ENCODE measurements at places on chromosomes 2 and 18.

DNA sequence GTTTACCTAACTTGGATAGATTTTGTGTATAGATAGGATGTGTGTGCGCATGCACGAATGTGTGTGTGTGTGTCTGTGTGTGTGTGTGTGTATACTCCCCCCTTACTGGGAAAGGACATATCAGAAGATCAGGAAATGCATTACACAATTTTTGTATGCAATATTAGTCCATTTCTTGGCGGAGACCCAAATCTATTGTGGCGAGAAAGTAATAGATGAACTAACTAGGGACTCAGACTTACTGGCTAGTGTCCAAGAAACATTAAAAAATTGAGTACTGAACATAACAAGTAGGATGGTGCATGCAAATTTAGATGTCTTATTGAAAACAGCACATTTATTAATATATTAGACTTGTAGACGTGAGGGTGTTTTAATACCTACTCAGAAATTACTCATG, 1036.5 kb upstream of the FANCL start:
- DNase-seq, result no peak

- DNase-seq, result no peak
Observed at GRCh38 chr2:85791704-85792565, 38.1 kb downstream of the ATOH8 start.

- no peak for DNase-seq
Observed at GRCh38 chr2:134438371-134438770, 184.5 kb downstream of the MGAT5 start.

- no peak for DNase-seq
Observed at GRCh38 chr18:23838801-23839366, 149.6 kb downstream of the LAMA3 start.

DNA sequence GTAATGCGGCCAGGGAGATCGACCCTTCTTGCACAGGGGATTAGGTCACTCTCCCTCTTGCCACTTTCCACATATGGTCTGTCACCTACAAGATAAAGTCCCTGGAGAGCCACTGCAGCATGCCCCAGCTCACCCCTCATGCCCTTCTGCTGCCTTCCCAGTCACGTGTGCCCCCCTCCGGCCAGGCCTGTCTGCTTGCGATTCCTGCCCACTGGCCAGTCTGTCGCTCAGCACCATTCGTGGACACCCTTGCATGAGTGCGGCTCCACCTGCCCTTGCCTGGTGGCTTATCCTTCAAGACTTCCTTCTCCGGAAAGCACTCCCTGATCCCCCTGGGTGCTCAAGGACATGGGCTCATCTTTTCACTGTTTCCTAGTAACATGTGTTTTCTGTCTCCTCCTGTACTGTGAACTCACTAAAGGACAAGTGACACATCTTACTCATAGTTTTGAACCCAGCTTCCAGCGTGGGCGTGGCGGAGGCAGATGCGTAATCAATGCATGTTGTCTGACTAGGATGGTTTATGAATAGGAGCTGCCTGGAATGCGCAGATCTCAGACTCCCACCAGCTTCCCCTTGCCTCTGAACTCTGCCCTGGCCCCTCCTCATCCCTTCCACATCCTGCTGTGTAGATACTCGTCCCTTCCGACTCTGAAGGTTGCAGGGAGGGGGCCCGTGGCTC, 7.8 kb upstream of the NT5DC4 start:
- DNase-seq, result no peak

GRCh38 chr2:18762667-18763066, 173.3 kb upstream of the NT5C1B start:
- no peak for DNase-seq

GRCh38 chr2:46926863-46927262, 11.3 kb upstream of the MCFD2 start:
- DNase-seq, result no peak

DNA sequence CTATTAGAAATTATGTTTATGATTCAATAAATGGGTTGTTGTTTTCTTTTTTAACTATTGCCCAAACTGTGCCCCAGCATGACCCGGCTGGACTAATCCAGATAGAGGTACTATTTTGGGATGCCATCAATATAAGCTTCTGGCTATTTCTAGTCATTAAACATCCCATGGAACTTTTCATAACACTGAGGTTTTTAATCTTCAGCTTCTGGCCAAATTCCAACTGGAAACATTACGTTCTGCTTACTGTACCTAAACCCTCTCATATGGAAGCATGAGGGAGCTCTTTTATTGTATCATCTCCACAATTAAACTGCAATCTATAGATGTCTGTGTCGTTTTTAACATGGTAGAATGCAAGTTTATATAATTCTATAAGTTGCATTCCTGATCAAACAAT, 674.7 kb downstream of the ARHGAP15 start:
- no peak for DNase-seq

DNA sequence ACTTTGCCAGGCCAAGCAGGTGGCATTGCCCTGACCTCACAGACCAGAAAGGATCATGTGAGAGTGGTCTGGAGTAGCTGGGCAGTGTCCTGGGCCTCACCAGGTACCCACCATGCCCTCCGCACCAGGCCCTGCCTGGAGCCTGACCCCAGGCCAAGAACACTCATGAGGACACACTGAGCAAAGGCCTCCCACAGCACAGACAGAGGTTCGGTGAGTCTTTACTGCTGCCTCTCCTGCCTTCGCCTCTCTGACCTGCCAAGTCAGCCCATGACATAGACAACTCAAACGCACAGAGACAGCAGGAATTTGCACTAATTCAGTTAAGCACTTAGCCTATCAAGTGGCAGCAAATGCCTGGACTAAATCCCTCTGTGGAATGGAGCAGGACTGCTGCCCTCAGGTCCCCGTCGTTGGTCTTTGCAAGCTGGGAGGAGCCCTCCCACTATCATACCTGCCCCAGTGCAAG, 62.5 kb downstream of the RHOB start:
- DNase-seq, result no peak

DNA sequence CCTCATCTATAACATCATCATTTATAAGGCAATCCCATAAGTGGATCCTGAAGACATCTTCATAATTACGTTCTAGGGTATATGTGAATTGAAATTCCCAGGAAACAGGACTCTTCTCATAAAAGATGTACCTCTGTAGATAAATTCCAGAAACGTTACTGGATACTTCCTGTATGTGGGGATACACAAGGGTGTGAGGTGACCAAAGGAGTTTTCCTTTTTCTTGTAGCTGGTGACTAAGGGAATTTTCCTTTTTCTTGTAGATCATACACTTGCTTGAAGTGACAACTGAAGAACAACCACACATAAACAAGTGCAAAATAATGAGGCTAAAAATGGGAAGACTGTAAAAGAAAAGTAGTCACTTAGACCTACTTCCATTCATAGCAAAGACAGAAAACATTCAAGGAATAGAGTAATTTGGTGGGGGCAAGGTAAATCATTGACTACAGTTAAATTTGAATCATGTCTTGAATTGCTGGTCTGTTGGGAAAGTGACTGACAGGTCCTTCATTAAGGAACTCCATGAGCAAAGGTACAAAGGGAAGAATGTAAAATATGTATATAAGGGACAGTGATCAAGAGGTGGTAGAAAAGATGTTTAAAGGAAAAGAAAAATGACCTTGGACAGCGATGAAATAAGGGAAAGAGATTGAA, 53.2 kb upstream of the UBE2E3 start:
- DNase-seq, result no peak

GRCh38 chr2:222049946-222050345, 248.9 kb downstream of the PAX3 start:
- DNase-seq, result no peak

GRCh38 chr2:105397025-105397722, 1.7 kb downstream of the FHL2 start:
- no peak for DNase-seq

- DNase-seq, result no peak
Observed at GRCh38 chr2:217360781-217361482, 501.1 kb upstream of the TNP1 start.

DNA sequence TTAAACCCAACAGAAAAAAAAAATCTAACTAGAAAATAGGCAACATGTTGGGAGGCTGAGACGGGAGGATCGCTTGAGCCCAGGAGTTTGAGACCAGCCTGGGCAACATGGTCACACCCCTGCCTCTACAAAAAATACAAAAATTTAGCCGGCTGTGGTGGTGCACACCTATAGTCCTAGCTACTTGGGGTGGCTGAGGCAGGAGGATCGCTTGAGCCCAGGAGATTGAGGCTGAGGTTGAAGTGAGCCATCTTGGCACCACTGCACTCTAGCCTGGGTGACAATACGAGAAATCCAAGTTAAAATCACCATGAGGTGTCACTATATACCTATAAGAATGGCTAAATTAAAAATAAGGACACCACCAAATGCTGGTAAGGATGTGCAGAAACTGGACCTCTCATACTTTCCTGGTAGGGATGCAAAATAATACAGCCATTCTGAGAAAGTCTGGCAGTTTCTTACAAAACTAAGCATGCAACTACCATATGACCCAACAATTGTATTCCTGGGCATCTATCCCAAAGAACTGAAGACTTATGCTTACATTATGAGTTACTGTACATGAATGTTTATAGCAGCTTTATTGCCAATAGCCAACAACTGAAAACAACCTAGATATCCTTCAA, 2.2 kb downstream of the SEPTIN10 start:
- DNase-seq, result no peak

DNA sequence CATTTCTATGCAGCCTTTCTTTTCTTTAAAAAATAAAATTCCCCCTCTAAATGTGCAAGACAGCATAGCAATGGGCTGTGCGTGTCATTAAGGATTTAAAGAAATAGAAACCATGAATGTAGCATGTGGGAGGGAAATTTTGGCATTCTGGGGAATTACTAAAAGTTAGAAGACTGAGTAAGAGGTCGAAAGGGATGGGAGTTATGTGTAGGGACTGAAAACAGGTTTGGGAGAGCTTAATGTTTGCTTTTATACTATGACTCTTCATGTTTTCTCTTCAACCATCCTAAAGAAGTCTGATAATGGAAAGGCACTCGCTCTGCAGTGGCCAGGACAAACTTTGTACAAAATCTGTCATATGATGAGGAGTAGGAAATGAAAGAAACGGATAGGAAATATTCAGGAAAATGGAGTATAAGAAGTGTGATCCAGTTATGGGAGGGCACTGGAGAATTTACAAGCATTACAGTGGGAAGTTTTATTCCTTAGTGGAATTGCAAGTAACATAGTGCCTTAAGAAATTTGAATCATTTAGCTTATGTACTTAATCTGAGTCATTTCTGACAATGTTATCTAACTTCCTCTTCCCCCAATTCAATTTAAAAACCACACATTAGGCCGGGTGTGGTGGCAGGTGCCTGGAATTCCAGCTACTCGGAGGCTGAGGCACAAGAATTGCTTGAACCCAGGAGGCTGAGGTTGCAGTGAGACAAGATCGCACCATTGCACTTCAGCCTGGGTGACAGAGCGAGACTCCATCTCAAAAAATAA, 20.6 kb downstream of the TMEM87B start:
- no peak for DNase-seq

GRCh38 chr2:186205254-186205911, 280.7 kb upstream of the ZC3H15 start:
- DNase-seq, result no peak

GRCh38 chr18:78809845-78810244, 169.8 kb upstream of the SALL3 start:
- no peak for DNase-seq

- DNase-seq, result no peak
Observed at GRCh38 chr2:38230756-38231155, 146.3 kb downstream of the ATL2 start.

GRCh38 chr18:27652480-27653121, 467.5 kb upstream of the CHST9 start:
- no peak for DNase-seq

- no peak for DNase-seq
Observed at GRCh38 chr18:47204908-47205522, 28.9 kb upstream of the IER3IP1 start.

DNA sequence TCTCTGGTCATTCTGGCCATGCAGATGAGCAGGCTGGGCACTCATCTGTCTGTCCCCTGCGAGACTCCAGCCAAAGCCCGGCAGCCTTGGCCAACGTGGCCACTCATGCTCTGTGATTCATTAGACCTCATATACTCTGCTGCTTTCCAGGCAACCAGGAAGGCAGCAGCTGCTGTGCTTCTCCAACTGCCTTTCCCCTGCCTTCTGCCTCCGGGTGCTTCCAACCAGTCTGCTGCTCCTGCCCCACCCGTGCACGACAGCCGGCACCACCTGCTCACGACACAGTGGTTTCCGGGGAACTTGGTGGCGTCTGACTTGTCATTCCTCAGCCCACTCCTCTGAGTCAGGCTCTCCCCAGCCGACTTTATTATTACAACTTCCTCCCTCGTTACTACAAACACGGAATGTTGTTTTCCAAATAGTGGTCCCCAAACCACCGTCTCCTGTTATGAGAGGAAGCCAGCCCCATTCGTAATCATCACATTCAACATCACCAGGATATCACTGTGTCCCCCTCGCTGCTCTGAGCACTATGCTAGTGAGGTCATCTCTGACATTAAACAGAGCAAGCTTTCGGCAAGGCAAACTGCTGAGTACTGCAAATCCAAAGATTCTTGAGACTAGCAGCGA, 392.4 kb downstream of the ALK start:
- DNase-seq, result no peak

DNA sequence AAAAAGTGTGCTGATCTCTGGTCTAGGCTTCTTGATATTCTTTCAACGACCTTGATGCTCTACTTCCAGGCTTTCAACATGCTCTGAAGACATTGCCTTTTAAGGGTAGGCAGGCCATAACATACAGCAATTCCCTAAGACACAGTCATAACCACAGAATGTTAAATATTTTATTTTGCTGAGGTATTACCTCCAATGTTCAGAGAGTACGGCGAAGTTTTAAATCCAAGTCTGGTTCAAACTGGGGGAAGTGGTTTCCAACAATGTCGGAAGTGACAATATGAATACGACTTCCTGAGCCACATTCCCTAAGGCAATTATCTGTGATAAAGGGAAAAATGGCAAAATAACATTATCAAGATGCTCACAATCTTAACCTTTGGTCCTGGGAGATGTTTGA, 1077.9 kb upstream of the PIK3C3 start:
- DNase-seq, result no peak

GRCh38 chr2:43228756-43229659, 2.6 kb upstream of the ZFP36L2 start:
- DNase-seq, result no peak

DNA sequence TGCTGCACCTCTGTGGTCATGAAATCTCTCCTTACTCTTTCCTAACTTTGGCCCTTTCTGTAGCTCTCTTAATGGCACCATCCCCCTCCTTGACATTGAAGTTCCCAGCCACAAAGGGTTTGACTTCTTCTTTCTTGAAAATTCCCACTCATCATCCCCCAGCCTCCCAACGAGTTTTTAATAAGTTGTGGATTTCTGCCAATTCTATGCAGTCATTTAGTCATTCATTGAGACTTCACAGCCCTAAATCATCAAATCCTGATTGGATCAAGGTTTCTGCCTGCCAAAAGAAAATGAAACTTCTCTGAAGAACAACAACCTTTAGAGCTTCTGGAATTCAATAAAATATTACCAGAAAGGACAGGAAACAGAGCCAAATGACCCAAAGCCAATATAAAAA, 354.3 kb downstream of the CLIP4 start:
- DNase-seq, result no peak

- DNase-seq, result no peak
Observed at GRCh38 chr2:22690096-22690495, 694.9 kb upstream of the KLHL29 start.

GRCh38 chr2:230267059-230267458, 41.5 kb downstream of the SP140 start:
- DNase-seq, result no peak

Data from bone marrow (tissue), 2 donors.